Tibial nerve (tissue), 4 donors: ENCODE measurements at places on chromosomes 7 and 10. TPM values are rescaled to one million over a fixed set of nuclear protein-coding genes. Genes with fewer than 3 reads are reported as not detected.

CLEC2L gene
- not detected for total RNA-seq

SMARCD3 gene
- total RNA-seq: 55.5 TPM

AKR1D1 gene
- not detected for total RNA-seq

LRRC61 gene
- total RNA-seq: 7.9 TPM

ANKRD2 gene
- total RNA-seq: not detected

GPER1 gene
- total RNA-seq: 9.8 TPM

DRGX gene
- not detected for total RNA-seq

TAS2R4 gene
- 3.6 TPM for total RNA-seq
